ENCODE measurements at places on chromosomes 3 and 15. TPM values are rescaled to one million over a fixed set of nuclear protein-coding genes. Genes with fewer than 3 reads are reported as not detected.

Gene AADACL2
- not detected for total RNA-seq

Gene ARRDC4
- 19.6 TPM for total RNA-seq

Gene ZNF662
- total RNA-seq = 1.0 TPM

Gene DZIP1L
- total RNA-seq = 5.5 TPM

Gene RBP2
- not detected for total RNA-seq

Gene TEX55
- total RNA-seq = not detected
